Upper lobe of left lung (tissue), 6 donors: ENCODE measurements at places on chromosomes 13 and 19. TPM values are rescaled to one million over a fixed set of nuclear protein-coding genes. Genes with fewer than 3 reads are reported as not detected.

GRCh38 chr13:112885782-112886268 is 83.2 kb upstream of the MCF2L start:
- no peaks in the 10 kb centered on the region for H3K27me3 ChIP-seq
- H3K4me1 ChIP-seq = peaks cover 9% of the 10 kb centered on the region
- peak; percentile 63 for DNase-seq
- no peak overlapping the region for H3K27ac ChIP-seq

DNA sequence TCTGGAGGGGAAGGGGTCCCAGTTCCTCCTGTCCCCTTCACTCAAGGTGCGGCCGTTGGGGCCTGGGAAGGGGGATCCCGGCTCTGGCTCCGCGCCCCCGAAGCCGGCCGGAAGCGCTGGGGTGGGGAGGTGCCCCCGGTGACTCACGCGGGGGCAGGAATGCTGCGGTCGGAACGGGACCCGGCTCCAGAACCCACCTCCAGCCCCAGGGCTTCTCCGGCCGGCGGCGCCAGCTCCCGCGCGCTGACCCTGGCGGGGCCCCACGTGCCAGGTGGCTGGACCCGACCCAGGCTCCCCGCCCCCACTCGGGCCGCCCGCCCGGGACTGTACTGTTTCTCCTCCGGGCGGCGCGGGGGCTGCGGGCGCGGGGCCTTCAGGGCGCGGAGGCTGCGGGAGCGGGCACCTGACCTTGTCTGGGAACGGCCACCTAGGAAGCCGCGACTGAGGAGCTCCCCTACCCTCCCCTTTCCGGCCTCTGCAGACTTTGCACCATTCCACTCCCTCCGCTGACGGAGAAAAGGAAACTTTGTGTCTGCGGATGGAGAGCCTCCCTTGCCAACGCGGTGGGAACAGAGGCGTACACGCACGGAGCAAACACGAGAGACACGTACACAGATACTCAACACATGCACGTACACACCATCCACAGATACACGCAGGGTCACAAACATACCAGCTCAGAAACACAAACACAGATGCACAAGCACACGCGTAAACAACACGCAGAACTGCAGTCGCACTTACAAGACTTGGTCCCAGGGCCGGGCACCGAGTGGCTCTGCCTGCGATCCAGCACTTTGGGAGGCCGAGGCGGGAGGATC is 7.2 kb downstream of the AXL start:
- peak overlapping the region; percentile 83 for H3K27ac ChIP-seq
- no peaks in the 10 kb centered on the region for H3K36me3 ChIP-seq
- H3K4me1 ChIP-seq = peaks cover 15% of the 10 kb centered on the region

GRCh38 chr13:46289260-46289955 is 77.7 kb downstream of the LRRC63 start:
- H3K36me3 ChIP-seq = no peaks in the 10 kb centered on the region
- H3K27ac ChIP-seq = no peak overlapping the region
- no peaks in the 10 kb centered on the region for H3K4me1 ChIP-seq
- DNase-seq = no peak

GRCh38 chr13:77729502-77730221 is 32.2 kb downstream of the SLAIN1 start:
- H3K27me3 ChIP-seq = no peaks in the 10 kb centered on the region
- H3K36me3 ChIP-seq = no peaks in the 10 kb centered on the region
- H3K4me3 ChIP-seq = no peak overlapping the region
- H3K4me1 ChIP-seq = no peaks in the 10 kb centered on the region
- no peak overlapping the region for H3K27ac ChIP-seq
- DNase-seq = no peak

- no peaks in the 10 kb centered on the region for H3K4me1 ChIP-seq
- no peaks in the 10 kb centered on the region for H3K27me3 ChIP-seq
- no peak for DNase-seq
- no peak overlapping the region for H3K27ac ChIP-seq
- H3K36me3 ChIP-seq = no peaks in the 10 kb centered on the region
- no peak overlapping the region for H3K4me3 ChIP-seq
Measured at GRCh38 chr13:66353664-66354063, 876.5 kb downstream of the PCDH9 start.

DNA sequence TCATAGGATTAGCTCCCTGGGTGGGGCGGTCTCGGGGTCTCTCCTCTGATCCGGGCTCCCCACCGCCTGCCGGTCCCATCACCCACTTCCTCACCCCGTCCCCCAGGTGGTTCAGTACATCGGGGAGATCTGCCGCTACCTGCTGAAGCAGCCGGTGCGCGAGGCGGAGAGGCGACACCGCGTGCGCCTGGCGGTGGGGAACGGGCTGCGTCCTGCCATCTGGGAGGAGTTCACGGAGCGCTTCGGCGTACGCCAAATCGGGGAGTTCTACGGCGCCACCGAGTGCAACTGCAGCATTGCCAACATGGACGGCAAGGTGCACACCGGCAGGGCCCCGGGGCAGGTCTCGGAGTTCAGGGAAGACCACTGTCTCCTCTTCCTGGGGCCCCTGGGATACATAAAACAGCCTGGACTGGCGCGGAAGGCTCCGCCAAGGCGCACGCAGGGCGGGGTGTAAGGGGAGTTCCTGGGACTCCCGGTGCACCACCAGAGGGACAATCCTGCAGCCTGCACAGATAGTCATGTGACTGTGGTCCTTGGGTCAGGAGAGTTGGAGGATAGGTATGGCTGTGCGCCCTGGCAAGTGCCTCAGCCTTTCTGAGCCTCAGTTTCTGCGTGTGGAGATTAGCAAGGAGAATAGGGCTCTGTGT is 14.2 kb upstream of the PGLS start:
- no peaks in the 10 kb centered on the region for H3K27me3 ChIP-seq
- H3K27ac ChIP-seq = no peak overlapping the region
- H3K36me3 ChIP-seq = peaks cover 4% of the 10 kb centered on the region
- peaks cover 40% of the 10 kb centered on the region for H3K4me1 ChIP-seq
- DNase-seq = no peak

The VSTM2B gene
- total RNA-seq = not detected

GRCh38 chr13:22647156-22647850 is 533.5 kb upstream of the SGCG start:
- no peaks in the 10 kb centered on the region for H3K36me3 ChIP-seq
- H3K27ac ChIP-seq = no peak overlapping the region
- no peak overlapping the region for H3K4me3 ChIP-seq
- no peak for DNase-seq

- H3K36me3 ChIP-seq = peaks cover 27% of the 10 kb centered on the region
- peaks cover 34% of the 10 kb centered on the region for H3K4me1 ChIP-seq
- H3K27ac ChIP-seq = peak within 1 kb of the TSS; percentile 97
- peak; percentile 63 for DNase-seq
- no peaks in the 10 kb centered on the region for H3K27me3 ChIP-seq
- H3K4me3 ChIP-seq = peak within 1 kb of the TSS; percentile 92
Measured at GRCh38 chr19:3062165-3063105, at the start of gene TLE5. TLE5 (minus strand) TSS chr19:3062495; CDS start chr19:3062200, 295 bp downstream.

- no peak for DNase-seq
- H3K36me3 ChIP-seq = no peaks in the 10 kb centered on the region
- H3K4me3 ChIP-seq = no peak overlapping the region
- H3K27me3 ChIP-seq = no peaks in the 10 kb centered on the region
Measured at GRCh38 chr13:55963934-55964333, 1176.8 kb upstream of the PRR20A start.

The ADAMTSL5 gene
- 3.3 TPM for total RNA-seq

- H3K27ac ChIP-seq = no peak overlapping the region
- H3K27me3 ChIP-seq = no peaks in the 10 kb centered on the region
- DNase-seq = no peak
- no peak overlapping the region for H3K4me3 ChIP-seq
Measured at GRCh38 chr13:94080527-94080926, 399.0 kb downstream of the DCT start.

The KLK14 gene
- 2.0 TPM for total RNA-seq

GRCh38 chr13:109383683-109384082 is 402.7 kb downstream of the IRS2 start:
- no peak overlapping the region for H3K4me3 ChIP-seq
- no peak for DNase-seq
- peaks cover 4% of the 10 kb centered on the region for H3K4me1 ChIP-seq
- H3K27me3 ChIP-seq = no peaks in the 10 kb centered on the region
- H3K36me3 ChIP-seq = no peaks in the 10 kb centered on the region

- H3K27ac ChIP-seq = peak overlapping the region; percentile 93
- peaks cover under 1% of the 10 kb centered on the region for H3K36me3 ChIP-seq
- H3K4me3 ChIP-seq = no peak overlapping the region
- no peaks in the 10 kb centered on the region for H3K27me3 ChIP-seq
- DNase-seq = no peak
- H3K4me1 ChIP-seq = peaks cover 68% of the 10 kb centered on the region
Measured at GRCh38 chr13:114067381-114067885, 65.0 kb downstream of the RASA3 start.

DNA sequence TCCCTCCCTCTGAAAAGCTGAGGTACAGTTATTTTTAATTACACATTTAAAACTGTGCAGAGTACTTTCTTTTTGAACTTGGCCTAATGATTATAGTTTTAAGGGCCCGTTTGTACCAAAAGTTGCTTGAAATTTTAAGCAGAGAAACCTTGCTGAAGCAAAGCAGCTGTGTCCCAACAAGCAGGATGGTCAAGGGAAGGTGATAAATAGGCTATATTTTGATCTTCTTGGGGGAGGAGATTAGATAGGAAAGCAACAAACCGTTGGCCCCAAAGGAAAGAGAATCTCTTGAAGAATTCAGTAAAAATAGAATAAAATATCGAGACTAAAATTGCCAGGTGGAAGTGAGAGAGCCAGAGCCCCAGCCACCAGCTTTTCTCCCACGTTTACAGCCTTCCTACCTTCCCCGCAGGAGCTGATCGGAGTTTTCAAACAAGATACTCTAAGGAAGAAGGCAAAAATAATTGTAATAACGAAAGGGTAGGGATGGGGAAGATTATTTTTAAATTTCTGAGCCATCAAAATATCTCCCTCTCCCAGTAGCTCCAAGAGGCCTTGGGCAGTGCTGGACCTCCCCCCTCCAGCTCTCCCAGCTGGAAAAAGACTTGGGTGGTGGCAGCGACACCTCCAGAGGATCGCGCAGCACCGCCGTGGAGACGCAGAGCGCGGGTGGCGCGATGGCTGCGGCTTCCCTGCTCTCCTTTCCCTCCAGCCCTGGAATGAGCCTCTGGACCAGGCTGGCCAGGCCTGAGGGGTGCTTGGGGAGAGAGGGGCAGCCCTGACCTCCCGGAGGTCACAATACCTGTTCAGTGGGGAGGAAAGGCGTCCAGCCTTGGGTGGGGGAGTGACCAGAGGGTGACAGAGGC is 5.8 kb downstream of the ZIC2 start:
- peaks cover 56% of the 10 kb centered on the region for H3K27me3 ChIP-seq
- H3K4me1 ChIP-seq = peaks cover 6% of the 10 kb centered on the region

The CAPN12 gene
- 12.4 TPM for total RNA-seq

The VSTM1 gene
- total RNA-seq = 1.2 TPM

- no peak overlapping the region for H3K27ac ChIP-seq
- H3K27me3 ChIP-seq = no peaks in the 10 kb centered on the region
- H3K4me1 ChIP-seq = peaks cover 18% of the 10 kb centered on the region
Measured at GRCh38 chr13:79307866-79308298, 98.2 kb downstream of the RBM26 start.

- H3K4me3 ChIP-seq = no peak overlapping the region
- no peaks in the 10 kb centered on the region for H3K27me3 ChIP-seq
- no peaks in the 10 kb centered on the region for H3K4me1 ChIP-seq
- DNase-seq = no peak
- no peak overlapping the region for H3K27ac ChIP-seq
Measured at GRCh38 chr19:30864391-30865215, 484.6 kb downstream of the TSHZ3 start.

The B9D2 gene
- 7.0 TPM for total RNA-seq

- peak overlapping the region; percentile 47 for H3K4me3 ChIP-seq
- H3K27me3 ChIP-seq = no peaks in the 10 kb centered on the region
- peak overlapping the region; percentile 81 for H3K27ac ChIP-seq
- peaks cover 18% of the 10 kb centered on the region for H3K4me1 ChIP-seq
- DNase-seq = no peak
Measured at GRCh38 chr13:32254416-32254815, 60.7 kb downstream of the ZAR1L start.

- H3K27me3 ChIP-seq = no peaks in the 10 kb centered on the region
- H3K36me3 ChIP-seq = no peaks in the 10 kb centered on the region
- H3K4me1 ChIP-seq = no peaks in the 10 kb centered on the region
- H3K27ac ChIP-seq = no peak overlapping the region
Measured at GRCh38 chr13:79353693-79354092, 52.4 kb downstream of the RBM26 start.

DNA sequence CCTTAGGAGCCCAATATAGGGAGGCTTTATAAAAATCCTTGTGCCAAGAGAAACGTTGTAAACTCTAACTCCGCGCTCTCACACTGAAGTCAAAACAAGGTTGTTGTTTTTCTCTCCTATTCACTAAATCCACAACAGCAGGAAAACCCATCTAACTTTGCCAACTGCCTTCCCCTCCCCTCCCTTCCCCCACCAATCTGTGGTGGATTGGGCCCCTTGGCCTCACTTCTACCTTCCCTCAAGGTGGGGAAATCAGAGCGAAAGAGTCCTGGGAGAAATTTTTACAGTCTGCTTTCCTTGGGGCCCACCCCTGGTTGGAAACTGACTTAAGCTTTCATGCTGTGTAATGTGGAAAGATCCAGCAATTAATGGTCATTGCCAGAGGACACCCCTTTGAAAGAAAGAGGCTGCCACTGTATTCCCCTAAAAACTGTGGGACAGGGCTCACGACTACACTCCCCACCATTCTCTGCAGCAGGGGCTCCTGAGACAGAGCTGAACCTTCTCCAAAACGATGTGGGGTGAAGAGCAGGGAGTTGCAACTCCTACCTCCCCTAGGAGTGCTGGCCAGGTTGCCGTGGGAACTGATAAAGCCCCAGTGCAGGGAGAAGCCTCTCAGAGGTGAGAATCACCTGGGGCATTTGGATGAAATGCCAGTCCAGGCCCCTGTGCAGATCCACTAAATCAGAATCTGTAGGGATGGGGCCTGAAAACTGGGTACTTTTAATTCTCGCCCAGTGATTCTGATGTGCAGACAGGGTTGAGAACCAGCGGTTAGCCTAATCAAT is 1.1 kb downstream of the DHRS12 start:
- H3K4me3 ChIP-seq = peak overlapping the region; percentile 78
- no peak for DNase-seq
- H3K36me3 ChIP-seq = no peaks in the 10 kb centered on the region
- H3K4me1 ChIP-seq = peaks cover 45% of the 10 kb centered on the region

DNA sequence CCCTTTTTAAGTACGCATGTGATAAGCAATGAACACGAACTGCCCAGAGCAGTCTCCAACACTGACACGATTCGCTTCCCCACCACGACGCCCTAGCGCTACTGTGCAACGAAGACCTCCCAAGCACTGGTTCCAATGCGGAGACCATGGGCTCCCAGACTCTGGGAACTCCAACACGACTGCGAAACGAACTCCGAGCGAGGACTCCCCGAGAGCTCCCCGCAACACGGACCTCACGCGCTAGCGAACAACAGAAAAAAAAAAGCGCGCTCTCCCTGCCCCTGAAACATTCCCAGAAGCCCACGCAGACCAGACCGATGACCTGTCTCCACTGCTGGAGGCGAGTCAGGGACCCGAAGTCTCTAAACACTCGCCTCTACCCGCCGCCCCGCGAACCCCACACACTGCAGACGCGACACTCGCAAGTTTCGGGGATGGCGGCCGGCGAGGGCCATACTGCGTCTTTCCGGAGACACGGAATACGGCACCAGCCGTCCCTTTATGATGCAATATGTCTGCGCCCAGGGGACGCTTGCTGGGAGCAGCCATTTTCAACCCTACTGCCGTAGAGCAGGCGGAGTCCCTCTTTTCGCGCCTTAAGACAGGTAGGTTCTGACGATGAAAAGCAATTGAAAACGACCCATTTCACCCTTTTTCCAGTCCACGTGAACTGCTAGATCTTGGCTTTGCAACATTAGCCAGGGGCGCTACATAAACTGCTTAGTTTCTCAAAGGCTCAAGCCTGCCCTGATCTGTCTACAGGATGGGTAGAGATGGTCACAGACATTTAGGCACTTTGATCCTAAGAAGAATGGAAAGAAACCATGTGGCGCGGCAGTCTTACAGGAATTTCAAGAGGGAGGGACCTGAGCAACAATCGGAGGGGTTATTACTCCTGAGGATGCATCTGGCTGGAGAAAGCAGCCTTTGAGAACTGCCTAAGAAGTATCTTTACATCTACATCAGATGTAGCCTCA is at the start of gene ZNF577:
Gene ZNF577 (minus strand): TSS at position 430 of the 977 bp plus-strand sequence. CDS start 7,569 bp downstream, outside the sequence.
- H3K27me3 ChIP-seq = no peaks in the 10 kb centered on the region
- DNase-seq = peak; percentile 81
- H3K4me3 ChIP-seq = peak within 1 kb of the TSS; percentile 63
